ENCODE measurements at places on chromosomes 2 and 18.
A peak's percentile ranks its signal among the peaks of the same experiment; 100 is the strongest.

DNA sequence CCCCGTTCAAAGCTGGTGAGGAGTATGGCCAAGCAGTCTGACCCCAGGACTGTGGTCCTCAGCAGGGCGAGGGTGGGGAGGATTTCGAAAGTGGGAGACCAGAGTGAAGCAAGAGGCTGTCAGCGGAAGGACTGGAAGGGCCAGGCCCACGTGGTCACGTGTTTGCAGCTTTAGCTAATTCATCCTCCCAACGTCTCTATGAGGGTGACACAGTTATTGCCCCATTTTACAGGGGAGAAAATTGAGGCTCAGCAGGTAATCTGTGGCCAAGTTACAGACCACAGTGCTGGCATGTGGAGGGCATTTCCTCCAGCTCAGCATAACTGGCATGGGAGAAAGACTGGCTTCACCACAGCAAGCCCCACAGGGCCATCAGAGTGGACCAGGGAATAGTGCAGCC is 45.4 kb upstream of the LTBP1 start:
- DNase-seq, result no peak

DNA sequence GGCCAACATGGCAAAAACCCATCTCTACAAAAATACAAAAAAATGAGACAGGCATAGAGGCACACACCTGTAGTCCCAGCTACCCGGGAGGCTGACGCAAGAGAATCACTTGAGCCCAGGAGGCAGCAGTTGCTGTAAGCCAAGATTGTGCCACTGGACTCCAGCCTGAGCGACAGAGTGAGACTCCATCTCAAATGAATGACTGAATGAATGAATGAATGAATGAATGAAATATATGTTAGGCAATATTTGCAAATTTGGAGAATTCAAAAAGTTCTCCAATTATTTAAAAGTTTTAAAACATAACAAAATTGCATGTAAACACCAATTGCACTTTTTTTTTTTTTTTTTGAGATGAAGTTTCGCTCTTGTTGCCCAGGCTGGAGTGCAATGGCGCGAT is 61.7 kb downstream of the STRN start:
- no peak for DNase-seq

DNA sequence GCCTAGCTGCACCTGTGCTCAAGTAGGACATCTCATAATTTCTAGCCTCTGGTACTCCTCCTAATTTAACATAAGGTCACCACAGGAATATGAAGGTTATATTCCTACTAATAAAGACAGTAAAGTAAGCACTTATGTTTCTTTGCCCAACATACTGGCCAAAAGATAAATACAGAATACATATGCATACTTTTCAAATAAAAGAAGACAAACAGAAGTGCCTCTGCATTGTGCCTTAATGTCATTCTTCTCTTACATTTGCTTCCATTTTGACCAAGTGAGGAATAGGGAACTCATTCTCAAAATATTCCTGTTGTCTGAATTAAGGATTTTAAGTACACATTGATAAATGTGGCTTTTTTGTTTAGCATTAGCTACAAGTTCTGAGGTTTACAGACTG is 5.6 kb downstream of the BCL11A start:
- DNase-seq, result no peak

DNA sequence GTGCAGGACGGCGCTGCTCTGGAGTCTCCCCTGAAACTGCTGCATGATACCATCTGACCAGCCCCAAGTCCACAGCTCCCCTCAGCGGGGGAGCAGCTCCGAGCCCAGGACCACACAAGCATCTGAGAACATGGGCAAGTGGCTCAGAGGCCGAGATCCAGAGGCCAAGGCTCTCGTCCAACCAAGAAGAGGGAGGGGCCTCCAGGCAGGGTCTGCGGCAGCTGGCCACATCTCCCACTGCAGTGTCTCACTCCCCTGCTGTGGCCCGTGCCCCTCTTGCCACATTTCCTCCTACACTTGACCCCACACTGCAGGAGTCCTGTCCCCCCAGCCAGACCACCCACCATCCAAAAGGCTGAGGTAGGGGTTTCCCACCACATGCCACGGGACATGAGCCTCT is 50.2 kb downstream of the TFCP2L1 start:
- DNase-seq, result no peak

DNA sequence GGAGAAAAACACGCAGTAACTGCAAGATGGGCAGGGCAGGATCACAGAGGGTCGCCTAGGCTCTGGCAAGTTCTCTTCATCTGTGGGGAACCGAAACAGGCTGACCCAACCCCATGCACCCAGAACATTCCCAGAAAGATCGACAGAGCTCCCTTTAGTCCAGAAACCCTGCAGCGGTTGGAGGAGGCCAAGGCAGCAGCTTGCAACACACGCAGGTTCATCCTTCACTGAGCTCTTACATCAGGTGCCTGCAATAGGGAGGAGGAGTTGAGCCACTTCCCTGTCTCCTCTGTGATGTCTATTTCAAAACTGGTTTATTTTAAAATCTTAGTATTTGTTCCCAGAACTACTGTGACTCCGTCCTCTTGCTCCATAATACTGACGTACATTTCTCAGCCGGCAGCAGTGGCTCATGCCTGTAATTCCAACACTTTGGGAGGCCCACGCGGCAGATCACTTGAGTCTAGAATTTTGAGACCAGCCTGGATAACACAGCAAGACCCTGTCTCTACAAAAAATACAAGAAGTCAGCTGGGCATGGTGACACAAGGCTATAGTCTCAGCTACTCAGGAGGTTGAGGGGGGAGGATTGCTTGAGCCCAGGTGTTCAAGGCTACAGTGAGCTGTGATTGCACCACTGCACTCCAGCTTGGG is 11.5 kb upstream of the SLC11A1 start:
- no peak for DNase-seq

DNA sequence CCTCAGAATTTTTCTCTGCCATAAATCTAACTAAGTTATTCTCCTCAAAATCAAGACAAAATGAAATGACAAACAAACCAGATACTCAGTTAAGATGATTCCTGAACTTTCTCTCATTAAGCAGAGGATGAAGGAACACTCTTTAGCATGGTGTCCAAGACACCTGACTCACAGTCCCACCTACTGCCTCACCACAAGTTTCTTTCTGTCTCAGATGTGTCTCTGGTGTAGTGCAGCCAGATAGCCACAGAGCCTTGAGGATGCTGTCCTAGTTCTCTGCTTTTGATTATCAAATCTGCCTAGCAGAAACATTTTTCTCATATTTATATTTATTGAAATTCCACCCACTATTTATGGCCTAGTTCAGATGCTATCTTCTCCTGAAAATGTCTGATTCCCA is 103.6 kb upstream of the TMEM200C start:
- DNase-seq, result no peak

GRCh38 chr2:176137252-176137580 is 7.7 kb downstream of the HOXD8 start:
- no peak for DNase-seq

- no peak for DNase-seq
These were observed 50.5 kb upstream of the FHOD3 start for GRCh38 chr18:36247036-36247435.

- no peak for DNase-seq
These were observed 593.2 kb upstream of the ZNF804A start for GRCh38 chr2:184004948-184005672.

GRCh38 chr2:146135245-146135644 is 1615.3 kb upstream of the ZEB2 start:
- DNase-seq, result no peak

- no peak for DNase-seq
These were observed 787.2 kb downstream of the METTL4 start for GRCh38 chr18:1784113-1784512.

DNA sequence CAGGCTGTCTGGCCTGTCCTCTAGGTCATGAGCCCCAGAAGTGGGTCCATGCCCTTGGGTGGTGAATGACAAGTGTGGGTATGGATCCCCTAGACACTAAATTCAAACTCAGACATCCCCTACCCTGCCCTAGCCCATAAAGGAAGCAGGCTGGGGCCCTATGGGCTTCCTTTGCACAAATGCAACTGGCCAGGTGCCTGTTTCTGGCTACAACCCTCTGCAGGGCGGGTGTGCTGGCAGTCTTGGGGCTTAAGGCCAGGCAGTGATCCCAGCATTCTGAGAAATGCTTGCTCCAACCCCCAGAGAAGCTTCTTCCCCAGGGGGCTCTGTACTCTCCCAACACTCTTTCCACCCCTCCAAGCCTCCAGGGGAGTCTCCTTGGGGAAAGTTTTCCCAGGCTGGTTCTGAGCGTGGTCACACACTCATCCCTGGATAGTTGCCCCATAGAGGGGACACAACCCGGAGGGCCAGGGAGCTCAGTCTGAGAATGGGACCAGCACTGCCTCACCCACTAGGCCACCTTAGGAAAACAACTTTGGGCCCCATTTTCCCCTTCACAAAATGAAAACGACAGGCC is 16.6 kb upstream of the ASPRV1 start:
- no peak for DNase-seq

DNA sequence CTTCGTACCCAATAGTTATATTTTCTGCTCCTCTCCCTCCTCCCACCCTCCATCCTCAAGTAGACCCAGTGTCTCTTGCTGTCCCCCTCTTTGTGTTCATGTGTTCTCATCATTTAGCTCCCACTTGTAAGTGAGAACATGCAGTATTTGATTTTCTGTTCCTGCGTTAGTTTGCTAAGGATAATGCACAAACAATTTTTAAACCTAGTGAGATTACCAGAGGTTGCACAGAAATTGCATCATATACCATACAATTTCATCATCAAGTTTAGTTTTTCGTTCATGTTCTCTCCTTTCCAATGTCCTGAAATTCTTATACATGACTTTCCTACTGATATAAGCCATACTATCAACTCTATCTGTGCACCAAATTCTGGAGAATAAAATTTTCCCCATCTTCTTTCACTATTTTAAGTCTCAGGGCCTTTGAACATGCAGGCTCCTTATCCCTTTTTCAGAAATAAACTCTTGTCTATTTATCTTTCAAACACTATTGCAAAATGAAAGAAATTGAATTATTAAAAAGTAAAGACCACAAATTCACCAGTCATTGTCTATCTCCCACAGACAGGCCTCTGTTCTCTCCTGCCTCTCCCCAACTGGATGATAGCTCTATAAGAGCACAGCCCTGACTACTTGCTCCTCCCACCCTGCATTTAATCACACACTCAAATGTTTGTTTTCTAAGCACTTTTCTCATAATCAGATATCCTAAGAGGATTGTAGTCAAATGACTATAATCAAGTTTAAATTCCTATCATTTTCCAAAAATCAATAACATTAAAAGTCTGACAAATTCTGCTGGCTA is 27.2 kb upstream of the B4GALT6 start:
- DNase-seq, result no peak

GRCh38 chr18:76875390-76876325 is 53.3 kb downstream of the ZNF236 start:
- DNase-seq, result peak; percentile 14

GRCh38 chr2:212994976-212995375 is 156.4 kb downstream of the IKZF2 start:
- DNase-seq, result no peak

DNA sequence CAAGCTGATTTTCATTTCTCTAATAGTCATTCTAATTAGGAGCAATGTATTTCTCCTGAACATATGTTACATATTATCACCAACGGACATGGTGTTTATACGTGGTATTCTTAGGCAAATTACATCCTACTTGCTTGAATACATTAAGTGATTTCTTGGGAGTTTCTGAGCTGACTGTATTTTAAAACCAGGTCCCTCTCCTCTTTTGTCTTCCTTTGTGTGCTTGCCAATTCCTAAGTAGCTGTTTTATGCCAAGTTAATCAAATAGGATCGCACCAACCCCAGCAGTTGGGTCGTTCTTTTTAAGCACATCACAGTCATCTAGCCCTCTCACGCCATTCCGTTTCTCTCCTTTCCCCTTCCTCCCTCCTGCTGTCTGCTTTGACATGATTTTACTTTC is 75.4 kb upstream of the MAP2 start:
- no peak for DNase-seq

DNA sequence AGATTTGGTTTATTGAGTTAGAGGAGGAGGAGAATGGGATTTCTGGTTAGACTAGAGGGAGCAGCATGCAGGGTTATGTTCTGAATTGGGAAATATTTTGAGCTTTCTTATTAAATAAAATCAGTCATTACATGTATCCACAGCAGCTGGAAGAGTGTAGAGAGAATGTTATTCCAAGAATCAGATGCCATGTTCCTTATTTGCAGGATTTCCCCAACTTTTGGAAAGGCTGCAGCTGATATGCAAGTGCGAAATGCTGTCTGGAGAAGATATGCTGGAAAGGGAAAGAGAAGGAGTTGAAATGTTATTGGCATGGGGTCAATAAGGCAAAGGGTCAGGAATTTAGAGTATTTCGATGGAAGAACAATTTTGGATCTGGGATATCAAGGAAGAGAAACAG is 255.8 kb downstream of the MTX2 start:
- DNase-seq, result no peak

- DNase-seq, result no peak
These were observed 15.2 kb downstream of the KCNJ3 start for GRCh38 chr2:154713675-154714074.

DNA sequence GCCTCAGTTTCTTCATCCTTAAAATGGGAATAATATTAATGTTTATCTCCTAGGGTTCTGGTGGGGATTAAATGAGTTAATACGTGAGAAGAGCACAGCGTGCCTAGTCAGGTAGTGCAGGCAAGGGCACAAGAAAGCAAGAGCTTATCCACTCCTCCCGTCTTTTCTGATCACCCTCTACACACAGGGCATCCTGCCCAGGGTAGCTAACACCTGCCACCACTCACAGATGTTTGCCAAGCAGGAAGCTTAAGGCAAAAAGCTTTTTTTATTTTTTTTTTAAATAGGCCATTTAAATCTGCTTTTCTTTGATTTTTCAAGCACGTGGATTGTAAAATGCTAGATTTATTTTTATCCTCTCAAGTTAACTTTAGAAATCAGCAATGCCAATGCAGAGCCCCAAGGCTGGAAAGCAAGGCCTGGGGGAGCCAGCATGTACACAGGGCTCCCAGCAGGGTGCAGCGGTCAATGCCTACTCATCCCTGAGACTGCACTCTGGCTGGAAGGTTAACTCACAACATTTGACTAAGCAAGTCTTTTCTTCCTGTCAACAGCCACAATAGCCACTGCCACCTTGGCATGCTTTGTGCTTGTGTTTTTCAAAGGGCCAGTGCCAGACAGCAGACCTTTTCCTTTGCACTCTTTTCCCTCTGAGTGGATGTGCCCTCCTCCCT is 86.5 kb upstream of the ACAA2 start:
- no peak for DNase-seq

- DNase-seq, result no peak
These were observed 318.9 kb upstream of the SYT4 start for GRCh38 chr18:43596105-43596712.

DNA sequence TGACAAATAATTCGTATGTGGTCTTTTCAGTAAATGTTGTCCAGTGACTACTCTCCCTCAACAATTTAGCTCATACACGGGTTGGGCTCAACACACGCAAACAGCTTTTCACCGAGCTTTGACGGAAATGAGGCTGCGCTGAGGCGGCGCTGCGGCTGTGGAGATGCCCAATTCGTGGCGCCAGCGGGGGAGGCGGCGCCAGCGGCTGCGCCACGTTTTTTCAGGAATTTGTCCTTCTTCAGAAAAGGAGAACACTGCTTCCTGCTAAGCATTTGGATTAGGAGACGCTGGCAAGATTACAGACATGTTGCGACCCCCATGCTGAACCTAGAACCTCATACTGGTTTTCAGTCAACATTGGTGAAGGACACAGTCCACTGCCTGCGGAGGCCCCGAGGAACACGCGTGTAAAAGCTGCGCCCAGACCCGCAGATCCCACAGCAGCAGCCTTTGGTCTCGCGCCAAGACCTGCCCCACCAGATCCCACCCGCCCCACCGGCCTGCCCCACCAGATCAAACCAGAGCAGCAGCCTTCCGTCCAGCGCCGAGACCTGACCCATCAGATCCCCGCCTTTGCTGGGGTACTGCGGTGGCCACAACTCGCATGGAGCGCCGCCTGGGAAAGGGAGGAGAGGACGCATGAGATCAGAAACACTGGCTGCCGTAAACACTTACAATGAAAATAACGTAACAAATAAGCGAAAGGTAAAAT is 173.8 kb downstream of the TMEM18 start:
- DNase-seq, result no peak
